ENCODE measurements at places on chromosomes 4 and X.

DNA sequence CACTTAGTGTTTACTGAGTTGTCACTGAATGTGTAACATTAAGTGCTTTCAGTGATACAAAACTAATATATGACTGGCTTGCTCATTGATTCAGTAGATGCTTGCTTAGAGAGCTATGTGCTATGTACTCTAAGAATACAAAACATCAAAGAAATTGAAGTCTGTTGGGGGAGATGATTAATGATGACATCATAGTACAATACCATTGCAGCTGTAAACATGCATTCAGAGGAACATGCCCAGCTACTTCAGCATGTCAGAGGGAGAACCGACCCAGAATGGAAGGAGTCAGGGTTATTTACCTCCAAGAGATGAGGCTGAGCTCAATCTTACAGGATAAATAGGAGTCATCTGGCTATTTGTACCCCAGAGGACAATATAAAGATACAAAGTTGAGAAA is 290.8 kb downstream of the TENM3 start:
- DNase-seq, result peak; percentile 79

- no peak for DNase-seq
Measured at GRCh38 chr4:176256921-176257320, 12.1 kb downstream of the ASB5 start.

DNA sequence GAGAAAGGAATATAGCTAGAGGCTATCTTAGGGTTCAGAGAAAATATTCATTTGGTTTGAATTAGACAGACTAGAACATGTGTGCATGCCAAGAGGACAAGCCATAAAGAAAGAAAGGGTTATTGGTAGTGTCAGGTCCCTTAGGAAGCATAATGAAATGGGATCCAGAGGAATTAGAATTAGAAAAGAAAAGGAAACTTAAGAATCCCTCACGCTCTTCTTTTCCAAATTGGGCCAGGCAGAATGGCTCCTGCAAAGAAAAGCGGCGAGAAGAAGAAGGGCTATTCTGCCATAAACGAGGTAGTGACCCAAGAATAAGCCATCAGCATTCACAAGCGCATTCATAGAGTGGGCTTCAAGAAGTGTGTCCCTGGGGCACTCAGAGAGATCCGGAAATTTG is 4.9 kb upstream of the ABCG2 start:
- no peak for DNase-seq

- no peak for DNase-seq
Measured at GRCh38 chrX:42220083-42220482, 296.7 kb upstream of the CASK start.

- no peak for DNase-seq
Measured at GRCh38 chr4:80788798-80789197, 241.7 kb upstream of the BMP3 start.

- DNase-seq, result no peak
Measured at GRCh38 chrX:3293251-3293650, 53.2 kb downstream of the MXRA5 start.

DNA sequence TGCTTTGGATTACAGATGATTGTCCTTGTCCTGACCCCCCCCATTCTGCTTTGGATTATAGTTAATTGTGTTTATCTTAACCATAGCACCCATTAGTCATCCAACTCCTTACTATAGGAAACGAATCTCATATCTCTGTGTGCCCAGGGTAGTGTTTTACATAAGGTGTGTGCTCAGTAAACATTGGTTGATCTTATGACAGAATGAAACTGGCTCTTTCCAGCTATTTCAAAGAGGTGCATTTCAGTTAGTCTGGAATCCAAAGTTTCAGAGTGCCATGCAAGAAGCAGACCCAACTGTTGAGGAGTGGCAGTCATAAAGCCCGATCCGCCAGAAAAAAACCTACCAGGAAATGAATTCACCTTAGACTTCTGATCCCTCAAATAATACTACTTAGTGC is 14.7 kb downstream of the TRIM2 start:
- no peak for DNase-seq

GRCh38 chr4:16056681-16057385 is 27.0 kb downstream of the PROM1 start:
- DNase-seq, result peak; percentile 37

DNA sequence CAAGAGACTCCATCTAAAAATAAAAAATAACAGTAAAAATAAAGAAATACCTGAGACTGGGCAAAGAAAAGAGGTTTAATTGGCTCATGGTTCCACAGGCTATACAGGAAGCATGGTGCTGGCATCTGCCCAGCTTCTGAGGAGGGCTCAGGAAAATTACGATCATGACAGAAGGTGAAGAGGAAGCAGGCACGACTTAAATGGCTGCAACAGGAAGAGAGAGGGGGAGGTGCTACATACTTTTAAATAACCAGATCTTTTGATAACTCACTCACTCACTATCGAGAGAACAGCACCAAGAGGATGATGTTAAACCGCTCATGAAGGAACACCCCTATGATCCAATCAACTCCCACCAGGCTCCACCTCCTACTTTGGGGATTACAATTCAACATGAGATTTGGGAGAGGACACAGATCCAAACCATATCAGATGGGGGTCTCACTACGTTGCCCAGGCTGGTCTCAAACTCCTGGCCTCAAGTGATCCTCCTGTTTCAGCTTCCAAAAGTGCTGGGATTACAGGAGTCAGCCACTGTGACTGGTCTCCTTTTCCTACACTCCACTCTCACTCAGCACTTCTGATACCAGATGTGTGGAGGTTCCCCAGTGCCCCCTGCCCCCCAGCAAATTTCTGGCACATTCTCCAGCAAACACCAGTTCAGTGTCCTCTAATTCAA is 11.9 kb upstream of the ZNF157 start:
- DNase-seq, result peak; percentile 71

DNA sequence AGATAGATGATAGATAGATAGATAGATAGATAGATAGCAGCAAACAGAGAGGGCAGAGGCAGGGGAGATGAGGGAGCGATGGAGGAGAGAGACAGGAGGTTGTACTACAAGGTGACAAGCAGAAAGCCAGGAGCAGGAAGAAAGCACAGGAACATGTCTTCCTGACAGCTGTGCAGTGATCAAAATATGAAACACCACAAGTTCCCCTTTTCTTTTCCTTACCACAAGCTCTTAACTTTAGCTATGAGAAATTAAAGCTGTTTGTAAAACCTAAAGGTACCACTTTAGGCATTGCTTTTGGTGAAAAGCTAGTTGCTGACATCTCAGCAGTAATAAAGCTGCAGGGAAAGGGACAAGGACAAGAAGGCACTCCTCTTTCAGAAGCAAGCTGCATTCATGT is 9.1 kb upstream of the MAGED4B start:
- DNase-seq, result no peak

- DNase-seq, result no peak
Measured at GRCh38 chr4:10336471-10336870, 120.8 kb downstream of the ZNF518B start.

DNA sequence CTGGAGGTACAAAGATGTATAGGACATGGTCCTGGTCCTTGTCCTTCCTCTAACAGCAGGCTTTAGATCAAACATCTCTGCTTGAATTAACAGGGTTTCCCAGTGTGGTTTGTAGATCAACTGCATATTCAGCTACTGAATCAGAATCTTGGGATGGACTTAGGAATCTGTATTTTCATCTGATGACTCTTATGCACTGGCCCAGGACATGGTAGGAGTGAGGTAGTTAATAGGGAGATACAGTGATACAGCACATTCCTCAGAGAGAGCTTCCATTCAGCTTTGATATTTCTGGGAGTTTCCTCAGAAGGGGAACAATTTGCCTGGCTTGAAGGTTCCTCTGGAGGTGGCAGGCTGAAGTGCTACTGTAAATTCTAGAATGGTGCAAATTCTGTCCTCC is 203.1 kb downstream of the LARP7 start:
- no peak for DNase-seq

GRCh38 chr4:68466751-68467150 is 19.5 kb downstream of the TMPRSS11E start:
- no peak for DNase-seq

- peak; percentile 34 for DNase-seq
Measured at GRCh38 chr4:143438710-143439109, 74.8 kb upstream of the SMARCA5 start.

DNA sequence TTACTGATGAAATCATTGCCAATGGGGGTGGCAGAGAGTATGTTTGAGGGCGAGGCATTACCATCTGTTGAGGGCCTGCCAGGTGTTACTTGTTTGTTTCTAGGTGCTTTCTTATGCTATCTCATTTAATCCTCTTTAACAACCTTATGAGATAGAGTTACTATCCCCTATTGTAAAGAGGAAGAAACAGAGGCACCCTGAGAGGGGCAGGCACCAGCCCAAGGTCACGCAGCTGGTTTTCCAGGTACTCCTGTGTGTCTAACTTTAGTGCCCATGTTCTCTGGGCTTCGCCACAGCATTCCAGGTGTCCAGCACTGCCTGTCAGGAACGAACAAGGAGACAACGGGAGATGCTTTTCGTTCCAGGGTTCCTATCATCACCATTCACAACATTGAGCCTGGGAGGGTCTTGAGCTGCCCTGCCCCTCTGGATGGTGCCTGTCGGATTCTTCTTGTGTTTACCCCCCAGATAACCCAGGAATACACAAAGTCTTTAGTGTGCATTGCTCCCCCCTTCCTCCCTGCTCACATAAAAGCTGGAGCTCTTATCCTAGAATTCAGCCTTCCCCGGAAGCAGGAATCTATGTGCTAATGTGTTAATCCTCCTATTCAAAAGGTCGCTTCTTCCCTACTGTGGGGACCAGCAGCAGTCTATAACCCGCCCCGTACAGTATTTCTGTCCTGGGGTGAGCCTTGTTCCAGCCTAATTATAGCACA is 24.9 kb upstream of the GPC4 start:
- no peak for DNase-seq

DNA sequence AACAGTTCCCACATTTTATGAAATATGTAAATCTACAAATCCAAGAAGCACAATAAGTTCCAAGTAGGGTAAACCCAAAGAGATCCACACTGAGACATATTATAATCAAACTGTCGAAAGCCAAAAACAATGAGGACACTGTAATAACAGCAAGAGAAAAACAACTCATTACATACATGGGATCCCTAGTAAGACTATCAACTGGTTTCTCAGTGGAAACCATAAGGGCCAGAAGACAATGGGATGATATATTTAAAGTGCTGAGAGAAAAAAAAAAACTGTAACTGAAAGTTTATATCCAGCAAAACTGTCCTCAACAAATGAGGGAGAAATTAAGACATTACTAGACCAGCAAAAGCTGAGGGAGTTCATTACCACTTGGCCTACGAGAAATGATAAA is 34.7 kb downstream of the GLRA2 start:
- no peak for DNase-seq

DNA sequence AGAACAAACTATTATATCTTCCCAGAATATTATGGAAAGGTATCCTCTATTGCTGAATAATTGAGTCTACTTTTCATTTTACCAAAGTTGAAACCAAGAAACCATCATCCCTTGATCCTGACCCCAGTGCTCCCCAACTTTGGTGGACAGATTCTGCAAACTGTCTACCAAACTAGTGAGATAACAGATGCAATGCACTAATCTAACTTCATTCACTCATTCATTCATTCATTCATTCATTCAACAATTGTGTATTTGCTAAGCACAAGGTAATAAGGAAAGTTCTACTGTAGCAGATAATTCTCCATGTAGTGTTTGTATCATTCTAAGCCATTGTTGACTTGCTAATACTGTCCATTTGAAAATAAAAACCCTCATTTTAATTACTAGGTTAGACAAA is 150.6 kb downstream of the UNC5C start:
- no peak for DNase-seq

DNA sequence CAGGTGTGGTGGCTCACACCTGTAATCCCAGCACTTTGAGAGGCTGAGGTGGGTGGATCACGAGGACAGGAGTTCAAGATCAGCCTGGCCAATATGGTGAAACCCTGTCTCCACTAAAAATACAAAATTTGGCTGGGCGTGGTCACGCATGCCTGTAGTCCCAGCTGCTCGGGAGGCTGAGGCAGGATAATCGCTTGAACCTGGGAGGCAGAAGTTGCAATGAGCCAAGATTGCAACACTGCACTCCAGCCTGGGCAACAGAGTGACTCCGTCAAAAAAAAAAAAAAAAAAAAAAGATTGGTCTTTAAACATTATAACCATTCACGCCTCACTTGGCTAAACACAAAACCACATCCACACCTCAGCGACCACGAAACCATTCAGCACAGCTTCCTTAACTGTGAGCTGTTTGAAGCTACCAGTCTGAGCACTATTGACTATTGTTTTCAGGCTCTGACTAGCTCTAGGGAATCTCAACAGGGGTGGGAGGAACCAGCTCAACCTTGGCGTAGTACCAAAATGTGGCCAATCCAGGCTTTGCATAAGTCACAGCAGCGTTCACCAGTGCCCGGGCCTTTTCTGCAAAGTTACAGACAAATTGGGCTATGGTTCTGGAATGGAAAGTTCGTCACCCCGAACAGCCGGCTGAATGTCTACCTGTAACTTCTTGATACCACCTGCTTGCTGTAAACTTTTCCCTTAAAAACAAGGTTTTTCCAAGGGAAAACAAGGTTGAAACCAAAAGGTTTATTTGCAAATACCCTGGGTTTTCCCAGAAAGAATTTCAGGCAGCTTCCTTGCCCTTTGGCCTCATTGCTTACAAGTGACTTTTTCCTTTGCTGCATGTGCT is 73.6 kb upstream of the DHX15 start:
- peak; percentile 40 for DNase-seq

DNA sequence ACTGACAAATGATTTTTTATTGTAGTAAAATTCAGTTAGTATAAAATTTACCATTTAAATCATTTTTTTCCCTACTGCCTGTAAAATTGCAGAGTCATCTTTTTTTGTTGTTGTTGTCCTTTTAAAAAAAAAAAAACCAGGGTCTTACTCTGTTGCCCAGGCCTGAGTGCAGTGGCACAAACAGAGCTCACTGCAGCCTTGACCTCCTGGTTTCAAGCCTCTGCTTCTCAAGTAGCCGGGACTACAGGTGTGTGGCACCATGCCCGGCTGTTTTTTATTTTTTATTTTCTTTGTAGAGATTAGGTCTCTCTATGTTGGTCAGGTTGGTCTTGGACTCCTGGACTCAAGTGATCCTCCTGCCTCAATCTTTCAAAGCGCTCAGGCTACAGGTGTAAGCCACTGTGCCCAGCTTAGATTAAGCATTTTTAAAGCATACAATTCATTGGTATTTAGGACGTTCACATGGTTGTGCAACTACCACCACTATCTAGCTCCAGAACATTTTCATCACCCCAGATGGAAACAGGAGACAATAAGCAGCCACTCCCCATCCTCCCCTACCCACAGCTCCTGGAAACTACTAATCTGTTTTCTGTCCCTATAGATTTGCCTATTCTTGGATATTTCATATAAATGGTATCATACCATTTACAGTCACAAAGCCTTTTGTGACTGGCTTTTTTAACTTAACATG is 59.7 kb upstream of the PGRMC2 start:
- peak; percentile 71 for DNase-seq

- DNase-seq, result no peak
Measured at GRCh38 chr4:158176108-158176507, 3.3 kb upstream of the GASK1B start.

GRCh38 chr4:165738571-165738970 is 134.5 kb upstream of the TLL1 start:
- no peak for DNase-seq

GRCh38 chrX:99653352-99653751 is 756.7 kb downstream of the PCDH19 start:
- no peak for DNase-seq

- no peak for DNase-seq
Measured at GRCh38 chr4:85555206-85555605, 80.3 kb downstream of the ARHGAP24 start.
